ENCODE measurements at places on chromosomes 5 and 9. TPM values are rescaled to one million over a fixed set of nuclear protein-coding genes. Genes with fewer than 3 reads are reported as not detected.

DNA sequence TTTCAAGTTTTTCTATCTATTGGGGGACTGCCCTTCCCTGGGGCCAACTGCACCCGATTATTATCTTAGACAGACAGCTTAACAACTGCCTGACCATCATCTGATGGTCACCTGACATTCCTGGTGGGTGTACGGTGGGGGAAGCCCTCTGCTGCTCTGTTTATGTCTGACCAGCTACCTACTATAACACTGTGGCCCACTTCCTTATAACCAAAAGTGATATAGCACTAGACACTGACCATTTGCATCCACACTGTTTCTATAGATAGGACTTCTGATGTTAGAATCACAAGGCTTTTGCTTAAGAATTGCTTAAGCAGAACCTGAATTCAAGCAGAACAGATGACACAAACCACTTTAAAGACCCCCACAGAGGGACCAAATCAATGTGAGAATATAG lies 110.5 kb upstream of the RAI14 start:
- DNase-seq, result no peak

DNA sequence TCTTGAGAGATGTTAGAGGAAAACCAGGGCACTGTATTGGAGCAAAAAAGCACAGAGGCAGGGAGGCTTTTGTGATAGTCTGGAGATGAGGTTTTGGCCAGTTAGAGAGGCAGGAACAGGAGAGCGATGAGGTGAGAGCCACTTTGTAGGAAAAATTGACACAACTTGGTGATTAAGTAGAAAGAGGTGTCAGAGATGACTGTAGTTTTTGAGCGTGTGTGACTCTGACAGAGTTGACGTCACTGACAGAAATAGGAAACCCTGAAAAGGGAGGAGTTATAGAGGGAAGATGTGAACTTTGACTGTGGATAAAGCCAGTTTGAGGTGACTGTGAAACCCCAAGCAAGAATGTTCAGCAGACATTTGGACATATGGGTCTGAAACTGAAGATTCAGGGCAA lies 15.7 kb downstream of the NFX1 start:
- DNase-seq, result peak; percentile 28

- DNase-seq, result no peak
These were observed 334.3 kb downstream of the ICE1 start for GRCh38 chr5:5756762-5757161.

DNA sequence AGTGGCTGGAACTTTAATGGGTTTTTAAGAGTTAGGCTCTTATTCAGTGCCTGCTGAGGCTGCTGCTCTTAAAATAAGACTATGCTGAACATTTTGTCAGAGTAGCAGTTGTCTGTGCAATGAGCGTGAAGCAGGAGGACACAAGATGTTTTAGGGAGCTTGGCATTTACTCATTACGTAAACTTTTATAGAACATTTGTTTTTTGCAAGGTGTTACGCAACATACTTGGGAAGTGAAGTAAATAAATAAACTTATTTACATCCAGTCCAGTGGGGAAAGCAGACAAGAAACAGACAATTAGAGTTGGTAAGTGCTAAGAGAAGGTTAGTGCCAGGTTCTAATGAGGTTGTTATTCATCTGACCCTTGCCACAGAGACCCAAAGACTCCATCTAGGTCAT lies 226.0 kb downstream of the HINT1 start:
- DNase-seq, result no peak

- DNase-seq, result no peak
These were observed 43.5 kb downstream of the IRX1 start for GRCh38 chr5:3639175-3639574.

DNA sequence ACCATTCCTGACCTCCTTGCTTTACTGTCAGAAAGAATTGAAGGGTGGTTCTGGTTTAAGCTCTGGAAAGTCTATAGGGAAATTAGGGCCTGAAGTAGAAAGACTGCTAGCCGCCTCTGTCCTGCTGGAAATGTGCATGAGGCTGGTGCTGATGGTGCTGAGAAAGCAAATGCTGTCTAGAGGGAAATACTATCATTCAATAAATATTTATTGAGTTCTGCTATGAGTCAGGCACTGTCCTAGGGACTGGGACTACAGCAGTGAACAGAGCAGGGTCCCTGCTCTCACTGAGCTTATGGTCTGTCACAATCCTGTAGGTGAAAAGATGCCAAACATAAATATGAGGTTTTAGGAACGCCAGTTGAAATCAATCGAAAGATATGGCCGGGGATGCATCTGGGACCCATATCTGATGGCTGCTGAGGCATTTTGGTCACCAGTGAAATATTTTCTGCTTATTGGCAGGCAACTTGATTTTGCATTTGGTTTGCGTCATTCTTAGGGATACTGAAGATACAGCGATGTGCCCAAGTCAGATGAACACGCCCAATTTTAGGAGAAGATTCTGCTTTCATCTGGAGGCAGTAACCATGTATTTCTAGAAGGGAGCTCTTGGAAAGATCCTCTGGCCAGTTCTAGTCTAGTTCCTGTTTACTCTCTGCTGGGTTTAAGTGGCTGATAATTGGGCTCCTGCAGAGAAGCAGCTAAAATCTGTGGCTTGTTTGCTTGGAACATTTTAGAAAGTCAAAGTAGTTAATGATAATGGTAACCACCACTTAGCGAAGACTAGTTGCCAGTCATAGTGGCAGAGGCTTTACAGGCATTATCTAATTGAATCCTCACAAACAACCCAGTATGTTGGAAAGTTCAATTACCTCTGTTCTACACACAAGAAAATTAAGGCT lies 73.3 kb downstream of the INSYN2B start:
- peak; percentile 22 for DNase-seq

DNA sequence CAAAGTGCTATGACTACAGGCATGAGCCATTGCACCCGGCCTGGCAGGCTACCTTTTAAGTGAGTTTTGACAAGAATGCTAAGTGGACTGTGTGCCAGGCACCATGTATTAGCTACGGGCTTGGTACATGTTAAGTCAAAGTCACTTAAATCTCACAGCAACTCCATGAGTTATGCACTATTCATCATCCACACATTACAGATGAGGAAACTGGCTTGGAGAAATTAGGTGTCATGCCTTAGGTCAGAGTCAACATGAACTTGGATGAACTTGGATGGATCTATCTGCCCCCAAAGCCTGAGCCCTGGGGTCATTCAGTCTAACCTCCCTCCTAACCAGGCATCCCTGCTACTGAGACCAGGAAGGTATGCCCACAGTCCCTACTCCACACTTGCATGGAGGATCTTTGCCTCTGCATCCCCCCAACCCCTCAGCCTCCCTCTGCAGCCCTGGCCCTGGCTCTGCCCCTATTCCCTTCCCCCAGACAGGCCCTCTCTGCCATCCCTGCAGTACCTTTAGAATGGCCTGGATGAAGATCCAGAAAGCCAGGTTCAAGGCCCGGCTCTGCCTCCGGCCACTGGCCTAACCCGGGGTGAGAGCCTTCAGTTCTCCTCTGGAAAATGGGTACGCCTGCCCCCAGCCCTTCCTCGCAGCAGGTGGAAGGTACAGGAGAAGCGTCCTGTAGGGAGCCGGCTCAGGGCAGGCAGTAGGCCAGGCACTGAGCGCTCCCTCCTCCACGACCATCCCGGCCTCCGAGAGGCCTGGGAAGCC lies 685 bp upstream of the ADGRD2 start:
- DNase-seq, result no peak

- DNase-seq, result no peak
These were observed 23.1 kb upstream of the MED10 start for GRCh38 chr5:6401410-6401809.

DNA sequence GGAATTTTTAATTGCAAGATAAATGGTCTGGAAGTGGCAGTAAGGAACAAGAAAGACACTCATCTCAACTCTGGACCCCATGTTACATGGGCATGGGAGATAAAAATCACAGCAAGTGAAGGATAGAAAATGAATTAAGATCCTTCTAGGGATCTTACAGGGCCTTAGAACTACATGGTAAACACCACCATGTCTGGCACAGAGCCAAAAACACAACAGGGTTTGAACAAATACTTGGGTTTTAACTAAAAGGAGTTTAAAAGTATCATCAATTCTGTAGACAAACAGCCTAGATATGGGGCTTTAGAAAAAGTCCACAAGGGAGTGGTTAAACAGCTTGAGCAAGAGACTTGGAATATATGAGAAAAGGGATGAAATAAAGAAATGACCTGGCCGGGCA lies 366.4 kb downstream of the ARL15 start:
- DNase-seq, result no peak

DNA sequence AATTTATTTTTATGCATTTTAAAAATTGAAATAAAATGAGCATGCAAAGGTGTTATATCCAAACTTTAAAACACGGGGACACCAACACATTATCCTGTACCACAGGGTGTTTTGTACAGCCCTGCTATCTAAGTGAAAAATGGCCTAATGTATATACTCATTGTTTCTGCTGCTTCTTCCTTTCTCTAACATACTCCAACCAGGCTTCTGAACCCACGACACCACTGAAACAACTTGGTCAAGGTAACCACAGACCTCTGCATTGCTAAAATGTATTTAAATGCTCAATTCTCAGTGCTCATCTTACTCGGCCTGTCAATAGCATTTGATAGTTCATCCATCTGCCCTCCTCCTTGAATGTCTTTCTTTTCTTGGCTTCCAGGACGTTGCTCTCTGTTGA lies 48.3 kb downstream of the DENND1A start:
- no peak for DNase-seq

GRCh38 chr9:84990416-84990815 lies 320.9 kb downstream of the NTRK2 start:
- DNase-seq, result no peak

DNA sequence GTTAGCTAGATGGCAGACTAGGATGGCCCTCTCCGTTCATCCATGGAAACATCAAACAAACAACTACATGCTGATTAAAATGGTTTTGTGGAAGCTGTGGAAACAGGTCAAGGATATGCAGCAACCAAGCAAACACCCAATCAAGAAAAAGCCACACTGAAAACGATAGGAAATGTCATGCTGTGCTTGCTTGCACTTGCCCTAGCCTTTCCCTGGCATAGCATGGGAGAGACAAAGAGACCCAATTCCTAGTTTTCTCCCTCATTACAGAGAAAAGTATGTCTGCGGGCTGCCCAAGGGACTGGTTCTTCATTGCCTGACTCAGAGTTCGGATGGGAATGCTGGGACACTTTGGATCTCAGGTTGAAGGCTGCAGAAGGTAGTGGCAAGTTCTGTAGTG lies 98.7 kb downstream of the FANCC start:
- no peak for DNase-seq

DNA sequence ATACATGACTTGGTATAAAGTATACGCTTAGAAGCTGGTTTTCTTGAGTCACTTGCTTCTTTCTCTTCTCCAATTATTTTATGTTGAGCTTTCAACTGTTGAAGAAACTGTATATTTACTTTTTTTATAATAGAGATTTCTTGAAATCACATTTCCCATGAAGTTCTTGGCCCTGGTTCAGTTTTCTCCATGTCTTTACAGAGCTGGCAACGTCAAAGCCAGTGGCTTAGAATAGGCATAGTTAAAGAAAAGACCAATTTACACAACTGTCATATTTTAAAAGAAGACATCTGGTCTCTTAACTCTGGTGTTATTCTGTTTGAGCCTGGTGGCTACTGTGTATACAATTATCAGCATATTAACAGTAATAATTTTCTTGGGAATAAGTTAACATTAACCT lies 1249.3 kb downstream of the CDH12 start:
- DNase-seq, result no peak

The GPR21 gene
- 0.28 TPM for total RNA-seq

The ZNF883 gene
- 0.83 TPM for total RNA-seq

The SLC6A7 gene
- total RNA-seq, result not detected

The ANKRD34B gene
- not detected for total RNA-seq

The NIM1K gene
- 0.56 TPM for total RNA-seq
